ENCODE measurements at places on chromosomes 4 and X. TPM values are rescaled to one million over a fixed set of nuclear protein-coding genes. Genes with fewer than 3 reads are reported as not detected.

GRCh38 chr4:77852892-77853495 lies 9.6 kb upstream of the MRPL1 start:
- no peak for DNase-seq

LGI2 gene
- not detected for total RNA-seq

GRCh38 chrX:117996918-117997480 lies 119.6 kb downstream of the KLHL13 start:
- DNase-seq = peak; percentile 59

STATH gene
- not detected for total RNA-seq

- no peak for DNase-seq
These were observed 38.6 kb downstream of the ANK2 start for GRCh38 chr4:113088050-113088449.

- DNase-seq = no peak
These were observed 38.1 kb upstream of the PDE5A start for GRCh38 chr4:119666653-119667091.

F8A1 gene
- total RNA-seq = 10.4 TPM

MAMLD1 gene
- total RNA-seq = 1.7 TPM

SHROOM3 gene
- 15.7 TPM for total RNA-seq

GRCh38 chr4:62449538-62449937 lies 1249.4 kb downstream of the ADGRL3 start:
- no peak for DNase-seq

AASDH gene
- total RNA-seq = 10.8 TPM

DNA sequence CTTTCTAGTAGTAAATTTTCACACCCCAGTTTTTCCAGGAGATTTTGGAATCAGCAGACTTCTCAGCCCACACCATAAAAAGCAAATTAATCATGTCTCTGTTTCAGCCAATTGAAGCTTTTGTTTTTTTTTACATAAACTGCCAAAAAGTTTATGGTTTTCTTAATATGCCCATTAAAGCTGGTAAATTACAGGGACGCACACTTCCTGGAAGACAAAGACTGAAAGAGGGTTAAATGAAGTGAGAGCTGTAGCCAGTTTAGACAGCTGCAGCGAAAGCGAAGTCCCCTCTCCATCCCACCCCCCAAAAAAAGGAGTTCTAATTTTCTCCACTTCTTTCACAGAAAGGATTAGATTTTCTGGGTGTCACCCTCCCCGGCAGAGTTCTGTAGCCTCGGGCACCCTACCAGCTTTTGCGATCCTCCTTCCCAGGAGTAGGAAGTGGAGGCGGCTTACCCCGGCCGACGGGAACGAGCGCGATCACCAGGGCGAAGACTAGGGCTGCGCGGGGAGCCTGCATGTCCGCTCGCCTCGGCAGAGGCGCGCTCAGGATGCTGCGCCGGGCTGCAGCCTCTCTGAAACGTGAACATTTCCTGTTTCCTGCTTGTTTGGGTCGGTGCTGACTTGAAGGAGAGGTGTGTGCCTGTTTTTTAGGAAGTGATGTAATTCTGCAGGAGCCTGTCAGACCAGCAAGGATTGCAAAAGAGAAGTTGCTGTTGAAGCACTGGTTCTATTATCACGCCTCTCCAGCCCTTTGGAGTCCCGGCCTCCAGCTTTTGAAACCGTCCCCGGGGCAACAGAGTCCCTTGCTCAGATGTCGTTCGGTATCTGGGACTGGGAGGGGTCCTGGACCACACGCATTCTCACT lies at the start of gene TMEM154:
Gene TMEM154, minus strand, starts transcription at position 584 of the 868 bp plus-strand sequence. Its CDS starts 64 bp downstream, at position 520.
- DNase-seq = peak; percentile 93

- no peak for DNase-seq
These were observed 542.0 kb upstream of the TENM3 start for GRCh38 chr4:181701214-181701613.

- no peak for DNase-seq
These were observed 23.1 kb downstream of the ATP8A1 start for GRCh38 chr4:42633605-42634388.

DNA sequence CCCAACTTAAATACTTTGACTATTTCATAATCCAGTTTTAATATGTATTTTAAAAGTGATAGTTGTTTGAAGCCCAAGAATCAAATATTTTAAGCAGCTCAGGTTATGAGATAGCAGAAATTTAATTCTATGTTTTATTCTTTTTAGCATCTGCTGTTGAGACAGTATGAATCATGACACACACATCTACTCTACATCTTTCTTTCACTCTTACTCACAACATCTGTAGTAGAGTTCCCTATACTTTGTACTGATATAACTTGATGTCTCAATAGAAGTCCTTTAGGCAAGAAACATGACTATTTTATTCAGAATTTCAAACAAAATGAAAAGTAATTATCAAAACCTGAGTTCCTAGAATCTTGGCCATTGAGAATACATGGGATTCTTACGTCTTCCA lies 187.9 kb upstream of the GNPDA2 start:
- no peak for DNase-seq

- DNase-seq = no peak
These were observed 42.3 kb upstream of the CCSER1 start for GRCh38 chr4:90084967-90085295.

ARSJ gene
- total RNA-seq = 50.7 TPM

DNA sequence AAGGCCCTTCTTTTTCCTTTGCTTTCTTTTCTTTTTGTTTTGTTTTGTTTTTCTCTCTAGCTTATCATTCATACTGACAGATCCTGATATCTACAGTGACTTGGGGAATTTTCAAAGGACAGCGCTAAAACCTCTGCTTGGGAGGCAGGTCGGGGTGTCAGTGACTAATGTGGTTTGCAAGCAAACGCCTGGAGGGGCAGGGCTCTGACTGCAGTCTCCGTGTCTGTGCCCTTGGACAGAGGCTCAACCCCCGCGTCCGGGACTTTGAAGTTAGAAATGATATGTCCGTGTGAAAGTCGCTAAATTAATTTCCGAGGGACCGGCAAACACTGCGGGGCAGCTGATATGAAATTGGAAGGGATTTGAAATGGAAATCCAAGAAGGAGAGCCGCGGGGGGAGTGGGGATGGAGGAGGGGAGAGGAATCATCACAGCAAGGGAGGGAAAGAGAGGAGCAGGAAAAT lies 312.4 kb downstream of the DHRSX start:
- DNase-seq = no peak

- DNase-seq = no peak
These were observed 191.0 kb downstream of the SCFD2 start for GRCh38 chr4:53174823-53175222.

FRMPD4 gene
- not detected for total RNA-seq

- DNase-seq = peak; percentile 87
These were observed 73.1 kb downstream of the QRFPR start for GRCh38 chr4:121307445-121308327.

PDE5A gene
- total RNA-seq = 0.71 TPM

CFP gene
- total RNA-seq = 0.71 TPM

GRCh38 chr4:184664445-184665210 lies 15.1 kb downstream of the PRIMPOL start:
- peak; percentile 15 for DNase-seq

DNA sequence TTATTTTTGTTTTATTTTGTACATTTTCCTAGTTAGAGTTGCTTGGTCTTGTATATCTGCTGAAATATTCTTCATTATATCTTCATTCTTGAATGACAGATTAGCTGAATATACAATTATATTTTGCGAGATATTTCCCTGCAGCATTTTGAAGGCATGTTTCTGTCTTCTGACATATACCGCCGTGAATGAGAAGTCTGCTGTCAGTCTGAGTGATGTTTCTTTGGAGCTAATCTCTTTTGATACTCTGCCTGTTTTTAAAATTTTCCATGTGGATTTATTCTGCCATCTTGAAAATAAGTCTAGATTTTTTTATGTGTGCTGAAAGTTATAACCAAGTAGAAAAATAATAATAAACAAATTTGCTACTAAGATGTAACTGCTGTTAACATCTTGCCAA lies 148.5 kb downstream of the MAGEC1 start:
- DNase-seq = no peak

- no peak for DNase-seq
These were observed 80.9 kb downstream of the RFC1 start for GRCh38 chr4:39285111-39285795.

ARX gene
- total RNA-seq = not detected

SYNPO2 gene
- total RNA-seq = 0.42 TPM

- peak; percentile 61 for DNase-seq
These were observed 206.2 kb downstream of the TENM3 start for GRCh38 chr4:182449186-182449929.

GRCh38 chrX:154369449-154370299 lies 4.8 kb downstream of the FLNA start:
- DNase-seq = peak; percentile 96

- no peak for DNase-seq
These were observed 356.9 kb downstream of the RAB28 start for GRCh38 chr4:13126976-13127910.

DNA sequence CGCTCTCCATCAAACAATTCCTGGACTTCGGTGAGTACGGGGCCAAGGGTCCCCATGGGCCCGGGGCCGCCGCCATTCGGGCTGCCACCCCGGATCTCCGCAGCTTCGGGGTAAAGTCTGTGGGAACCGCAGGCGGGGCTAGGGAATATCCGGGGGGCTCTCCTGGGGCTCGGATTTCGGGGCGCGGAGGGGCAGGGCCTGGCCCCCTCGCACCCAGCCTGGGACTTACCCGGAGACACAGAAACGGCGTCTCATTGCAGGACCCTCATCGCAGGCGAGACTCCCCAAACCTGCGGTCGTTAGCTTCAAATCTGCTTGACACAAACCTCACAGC lies 413 bp downstream of the PDK3 start:
- no peak for DNase-seq

DNA sequence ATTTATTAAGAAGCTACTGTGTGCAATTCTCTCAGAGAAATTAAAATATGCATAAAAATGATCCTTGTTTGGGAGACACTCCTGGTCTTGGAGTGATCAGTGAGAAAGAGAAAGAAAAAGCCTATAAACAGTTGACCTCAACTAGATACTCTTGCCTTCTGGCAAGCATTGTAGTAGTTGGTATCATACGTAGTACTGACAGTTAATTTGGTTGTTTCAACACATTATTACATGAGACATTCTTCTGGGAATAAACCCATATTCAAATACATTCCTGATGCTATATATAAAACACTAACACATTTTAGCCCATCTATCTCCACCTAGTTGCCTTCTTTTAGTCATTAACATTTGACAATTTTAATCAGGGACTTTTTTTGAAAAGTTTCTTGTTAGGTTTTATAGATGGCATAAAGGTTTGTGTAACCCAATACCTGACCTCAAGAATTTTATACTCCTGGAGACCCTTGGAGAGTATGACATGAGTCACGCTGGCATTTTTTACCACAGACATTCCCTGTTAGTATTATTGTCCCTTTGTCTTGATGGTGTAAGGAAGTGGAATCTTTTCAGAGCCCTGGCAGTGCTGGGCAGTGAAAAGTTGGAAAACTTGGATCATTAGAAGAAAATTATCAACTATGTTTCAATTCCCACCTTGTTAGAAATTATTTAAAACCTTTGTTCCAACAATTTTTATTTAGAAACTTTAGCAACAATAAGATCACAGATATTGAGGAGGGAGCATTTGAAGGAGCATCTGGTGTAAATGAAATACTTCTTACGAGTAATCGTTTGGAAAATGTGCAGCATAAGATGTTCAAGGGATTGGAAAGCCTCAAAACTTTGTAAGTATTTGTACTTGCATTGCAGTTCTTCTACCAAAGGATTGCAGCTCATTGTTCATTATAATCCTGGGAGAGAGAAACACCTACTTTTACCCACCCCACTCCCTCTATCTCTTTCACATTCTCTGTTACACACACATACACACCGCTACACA lies 167.1 kb upstream of the PACRGL start:
- peak; percentile 39 for DNase-seq

CT45A3 gene
- total RNA-seq = not detected

UGT8 gene
- 2.2 TPM for total RNA-seq

DNA sequence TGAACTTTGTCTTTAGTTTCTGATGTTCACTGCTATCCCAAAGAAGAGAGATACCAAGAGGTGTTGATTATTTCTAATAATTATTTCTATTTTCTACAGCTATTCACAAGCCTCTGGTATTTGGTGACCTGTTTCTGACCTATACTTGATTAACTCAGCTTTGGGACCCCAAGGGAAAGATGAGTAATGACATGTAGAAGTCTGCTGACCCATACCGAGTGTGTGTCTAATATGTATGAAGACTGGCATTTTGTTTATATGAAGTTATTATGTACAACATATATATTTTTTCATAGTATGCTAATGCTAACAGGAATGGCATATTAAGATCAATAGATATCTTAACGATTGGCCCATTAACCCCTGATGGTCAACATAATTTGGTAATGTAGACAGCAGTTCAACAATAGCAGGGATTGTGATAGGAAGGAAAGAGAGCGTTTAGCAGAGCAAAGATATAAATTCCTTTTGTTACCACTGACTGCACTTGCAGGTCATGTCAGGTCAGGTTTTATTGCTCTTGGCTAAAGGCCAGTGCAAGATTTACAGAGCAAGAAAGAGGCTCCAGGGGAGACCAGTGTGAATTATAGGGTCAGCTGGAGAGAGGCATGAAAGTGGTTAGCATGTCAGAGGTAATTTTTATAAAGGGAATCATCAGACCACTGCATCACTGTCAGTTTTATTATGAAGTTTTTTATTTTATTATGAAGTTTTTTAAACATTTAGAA lies 94.7 kb upstream of the DIPK2B start:
- peak; percentile 58 for DNase-seq

DNA sequence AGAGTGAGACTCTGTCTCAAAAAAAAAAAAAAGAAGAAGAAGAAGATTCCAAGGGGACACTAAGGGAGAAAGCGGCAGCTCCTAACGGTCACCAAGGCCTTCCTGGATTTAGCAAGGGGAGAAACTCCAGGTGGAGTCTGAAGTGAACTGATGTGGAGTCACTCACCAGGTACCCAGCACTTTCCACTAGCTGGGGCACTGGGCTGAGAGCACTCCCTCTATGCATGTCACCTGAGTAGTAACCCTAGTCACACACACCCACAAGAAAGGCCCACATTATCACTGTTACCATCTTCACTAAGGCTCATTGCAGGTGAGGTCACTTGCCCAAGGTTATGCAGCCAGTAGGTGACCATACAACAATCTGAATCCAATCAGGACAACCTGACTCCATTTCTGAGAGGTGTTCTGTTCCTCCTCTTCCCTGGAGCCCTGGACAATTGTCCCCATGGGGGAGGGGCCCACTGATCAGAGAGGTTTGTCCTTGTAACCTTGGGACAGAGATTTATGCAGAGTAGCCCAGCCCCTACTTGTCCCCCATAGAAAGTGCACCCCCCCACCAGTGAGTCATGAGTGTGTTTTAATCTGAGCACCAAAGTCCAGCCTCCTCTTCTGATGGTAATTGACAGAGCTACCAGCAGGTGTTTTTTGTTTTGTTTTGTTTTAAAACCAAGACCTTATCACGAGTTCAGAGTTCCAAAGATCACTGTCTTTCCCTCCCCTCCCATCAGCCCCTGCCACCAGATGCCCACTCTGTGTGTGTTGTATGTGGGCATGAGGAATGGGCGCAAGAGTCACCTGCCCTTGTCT lies 5.9 kb upstream of the SASH3 start:
- no peak for DNase-seq

DNA sequence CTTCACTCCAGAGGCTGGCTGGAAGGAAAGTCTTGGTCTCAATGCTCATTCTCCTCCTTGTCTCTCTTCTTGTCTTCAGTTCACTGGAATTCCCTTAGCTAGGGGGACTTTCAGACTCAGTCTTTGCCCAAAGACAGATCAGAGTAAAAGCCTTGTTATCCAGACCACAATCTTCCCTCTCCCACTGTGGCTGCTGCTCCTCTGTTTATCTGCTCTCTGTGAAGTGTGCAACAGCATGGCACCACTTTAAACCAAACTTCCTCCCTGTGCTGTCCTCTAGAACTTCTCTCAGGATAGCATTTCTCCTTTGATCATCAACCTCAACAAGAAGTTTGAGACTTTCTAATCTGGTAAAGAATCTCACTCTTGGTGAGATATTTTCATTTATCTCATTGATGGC lies 530.1 kb upstream of the SLIT2 start:
- DNase-seq = no peak

Measured in MCF 10A (cell line).